ENCODE measurements at places on chromosomes 7 and 10.

DNA sequence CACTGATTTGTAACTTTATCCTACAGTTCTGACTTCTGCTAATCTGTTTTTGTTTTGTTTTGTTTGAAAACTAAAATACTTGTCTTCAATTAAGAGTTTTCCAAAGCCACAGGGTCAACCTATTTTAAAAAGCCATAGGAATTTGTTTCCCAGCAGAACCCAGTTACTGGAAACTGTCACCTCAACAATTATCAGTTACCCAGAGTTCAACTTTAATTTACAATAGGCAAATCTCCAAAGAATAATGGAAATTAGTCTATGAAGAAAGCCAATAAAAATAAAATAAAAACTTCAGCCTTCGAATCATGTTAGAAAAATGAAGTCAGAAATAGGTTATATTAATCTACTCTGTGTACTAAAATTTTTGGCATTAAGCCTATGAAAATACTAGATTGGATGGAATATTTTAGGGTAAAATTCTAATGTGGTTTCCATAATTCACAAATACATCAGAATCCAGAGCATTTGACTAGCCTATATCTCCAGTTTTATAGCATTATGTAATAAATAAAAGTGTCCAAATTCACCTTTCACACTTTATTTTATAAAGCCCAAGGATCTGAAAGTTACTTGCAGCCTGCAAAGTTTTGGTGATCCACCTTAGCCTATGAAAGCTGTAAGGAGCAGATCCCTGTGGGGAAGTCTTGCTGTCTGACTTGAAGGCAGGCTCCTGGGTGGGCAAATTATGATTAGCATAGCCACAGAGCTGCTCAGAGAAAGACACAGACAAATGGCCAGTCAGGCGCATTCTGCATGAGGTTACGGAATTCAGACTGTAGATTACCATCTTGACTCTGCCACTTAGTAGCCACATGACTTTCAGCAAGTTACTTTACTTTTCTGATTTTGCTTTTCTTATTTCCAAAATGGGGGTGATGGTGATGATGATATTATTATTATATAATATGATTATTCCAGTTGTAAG, 250.0 kb upstream of the HGF start:
- DNase-seq = no peak

- no peak for DNase-seq
Measured at GRCh38 chr10:122688293-122688989, 11.2 kb downstream of the C10orf120 start.

GRCh38 chr7:90681336-90682022, 85.4 kb downstream of the CDK14 start:
- no peak for DNase-seq

- DNase-seq = no peak
Measured at GRCh38 chr7:30255064-30255769, 29.2 kb upstream of the ZNRF2 start.

GRCh38 chr10:58435297-58435985, 50.2 kb downstream of the TFAM start:
- DNase-seq = no peak

- DNase-seq = no peak
Measured at GRCh38 chr10:35027567-35027966, 62.6 kb downstream of the CUL2 start.

DNA sequence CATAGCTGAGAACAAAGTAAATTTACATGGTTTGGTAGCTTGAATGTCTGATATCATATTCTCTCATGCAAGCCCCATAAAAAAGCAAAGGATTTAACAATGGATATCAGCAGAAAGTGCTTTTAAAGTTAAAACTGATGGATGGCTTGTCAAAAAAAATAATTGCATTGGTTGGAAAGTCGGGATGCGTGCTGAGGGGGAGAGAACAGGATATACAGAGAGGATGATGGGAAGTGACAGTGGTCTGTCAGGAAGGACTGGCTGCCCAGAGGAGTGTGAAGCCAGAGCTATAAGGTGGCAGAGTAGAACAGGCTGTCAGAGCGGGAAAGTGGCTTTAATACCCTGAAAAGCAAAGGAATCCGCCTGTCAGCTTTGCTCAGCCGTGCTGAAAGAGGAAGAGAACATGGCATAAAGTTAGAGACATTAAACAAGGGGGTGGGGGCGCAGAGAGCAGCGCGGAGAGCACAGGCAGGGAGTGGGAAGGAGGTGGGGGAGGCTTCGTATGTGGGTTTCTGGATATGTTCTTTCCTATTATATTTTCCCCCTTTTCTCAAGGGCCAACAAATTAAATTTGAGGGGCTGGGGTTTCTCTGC, 493.0 kb downstream of the LRMDA start:
- DNase-seq = no peak

DNA sequence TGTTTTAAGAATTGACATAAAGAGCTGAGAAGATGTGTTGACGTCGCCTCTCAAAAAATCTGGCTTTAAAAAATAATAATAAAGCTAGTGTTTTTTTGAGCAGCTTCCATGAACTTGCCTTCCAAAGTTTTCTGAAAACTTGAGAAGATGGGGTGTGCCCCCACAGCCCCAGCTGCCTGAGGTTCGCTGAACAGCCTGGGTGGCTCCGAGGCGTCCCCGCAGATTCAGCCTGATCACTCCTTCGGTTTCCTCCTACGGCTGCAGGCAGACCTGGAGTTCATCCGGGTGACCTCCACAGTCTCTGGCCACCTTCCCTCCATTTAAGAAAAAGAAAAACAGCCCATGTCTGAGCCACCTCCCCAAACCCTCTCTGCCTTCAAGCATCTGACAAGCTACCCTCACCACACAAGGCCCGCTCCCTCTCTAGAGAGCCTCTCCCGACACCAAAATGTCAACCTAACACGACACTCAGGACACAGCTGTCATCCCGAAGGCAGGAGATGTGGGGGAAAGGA, 177.8 kb downstream of the PTPRN2 start:
- DNase-seq = no peak

- no peak for DNase-seq
Measured at GRCh38 chr7:29331163-29331562, 136.6 kb downstream of the CHN2 start.

DNA sequence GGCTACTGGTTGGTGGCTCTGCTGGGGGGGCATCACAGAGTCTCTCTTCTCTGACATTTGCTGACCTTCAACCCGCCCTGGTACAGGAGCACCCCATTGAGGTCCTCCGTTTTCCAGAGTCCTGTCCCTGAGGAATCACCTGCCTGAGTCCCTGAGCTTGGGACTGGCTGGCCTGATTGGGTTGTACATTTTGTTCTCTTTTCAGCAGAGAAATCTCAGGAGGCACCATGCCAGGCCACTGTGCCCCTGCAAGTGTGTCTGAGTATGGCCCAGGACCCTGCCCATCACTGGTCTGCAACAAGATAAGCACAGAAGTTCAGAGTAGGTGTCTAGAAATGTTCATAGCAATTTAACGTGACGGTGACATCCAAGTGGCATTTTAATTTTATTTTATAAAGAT, 131.2 kb downstream of the CUX1 start:
- DNase-seq = no peak

DNA sequence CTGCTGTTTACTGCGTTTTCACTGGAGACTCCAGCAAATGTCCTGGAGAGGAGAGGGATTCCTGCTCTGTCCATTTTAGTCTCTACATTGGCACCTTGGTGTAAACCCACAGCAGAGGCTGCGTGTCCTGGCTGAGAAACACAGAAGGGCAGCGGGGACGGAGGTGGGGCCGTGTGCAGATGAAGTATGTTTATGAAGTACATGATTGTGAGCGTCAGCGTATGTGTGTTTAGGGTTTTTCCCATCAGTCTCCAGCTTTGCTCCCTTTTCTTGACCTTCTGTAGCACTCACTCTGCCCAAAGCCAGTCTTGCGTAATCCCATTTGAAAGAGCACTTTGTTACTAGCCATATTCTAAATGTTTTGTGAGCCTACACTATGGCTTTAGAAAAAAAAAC, 750.7 kb upstream of the SORCS1 start:
- DNase-seq = no peak

GRCh38 chr10:123783296-123783695, 108.3 kb downstream of the CPXM2 start:
- no peak for DNase-seq

GRCh38 chr10:7649673-7650300, 17.0 kb downstream of the ITIH5 start:
- DNase-seq = no peak

- DNase-seq = no peak
Measured at GRCh38 chr7:46680147-46680546, 759.1 kb upstream of the IGFBP3 start.

- DNase-seq = no peak
Measured at GRCh38 chr7:99794585-99795502, 10.9 kb upstream of the CYP3A4 start.

GRCh38 chr7:148733496-148733895, 34.8 kb downstream of the CUL1 start:
- no peak for DNase-seq

DNA sequence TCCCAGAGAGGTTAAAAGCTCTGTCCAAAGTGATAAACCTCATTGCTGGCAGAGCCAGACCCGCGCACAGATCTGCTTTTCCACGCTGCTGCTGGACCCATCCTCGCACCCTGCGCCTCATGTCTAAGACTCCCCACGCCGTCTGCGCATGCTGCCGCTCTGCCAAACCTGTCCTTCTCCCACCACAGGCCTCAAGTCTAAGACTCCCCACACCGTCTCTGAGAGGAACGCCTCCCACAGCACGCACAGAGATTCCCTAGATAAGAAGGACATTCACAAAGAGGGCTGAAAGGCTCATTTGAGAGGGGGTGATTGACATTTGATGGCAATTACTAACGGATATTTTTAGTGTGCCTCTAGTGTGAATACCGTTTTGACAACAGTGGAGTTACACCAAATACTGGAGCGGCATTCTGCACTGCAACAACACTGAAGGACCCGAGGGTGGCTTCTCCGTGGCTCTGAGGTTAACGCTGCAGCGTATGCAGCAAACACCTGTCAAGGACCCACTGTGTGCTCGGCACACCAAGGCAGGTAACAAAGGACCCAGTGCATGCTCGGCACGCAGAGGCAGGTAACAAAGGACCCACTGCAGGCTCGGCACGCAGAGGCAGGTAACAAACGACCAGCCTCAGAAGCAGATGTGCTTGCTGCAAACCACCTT, 231.4 kb downstream of the DNAJB6 start:
- DNase-seq = no peak

DNA sequence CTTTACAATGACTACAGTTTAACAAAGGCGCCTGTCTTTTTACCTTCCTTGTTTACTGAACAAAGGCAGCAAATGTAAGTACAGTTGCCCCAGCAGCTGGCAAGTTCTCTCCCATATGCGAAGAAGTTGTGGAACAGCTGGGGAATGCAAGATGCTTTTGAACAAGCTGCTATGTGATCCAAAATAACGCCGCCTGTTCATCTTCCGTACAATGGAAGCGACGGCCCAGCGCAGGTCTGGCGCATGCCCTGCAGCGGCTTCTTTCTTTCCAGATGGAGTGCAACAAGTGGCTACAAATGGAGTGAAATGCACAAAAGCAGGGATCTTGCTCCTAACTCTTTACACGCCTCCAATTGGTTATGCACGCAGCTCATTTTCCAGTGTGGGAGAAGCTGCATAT, 97.0 kb upstream of the SVIL start:
- DNase-seq = no peak

DNA sequence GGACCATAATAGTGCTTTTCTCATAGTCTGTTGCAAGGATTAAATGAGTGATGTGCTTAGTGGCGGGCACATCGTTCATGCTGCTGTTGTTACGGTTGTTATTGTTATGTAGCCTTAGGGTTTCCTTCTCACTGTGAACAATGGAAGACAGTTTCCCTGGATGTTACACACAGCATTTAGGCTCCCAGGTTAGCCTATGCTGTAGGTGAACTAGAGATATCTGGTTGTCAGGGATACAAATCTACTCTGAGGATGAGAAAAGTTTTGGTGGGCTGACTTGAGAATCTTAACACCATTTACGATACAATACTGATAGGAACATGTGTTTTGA, 14.7 kb downstream of the SH3PXD2A start:
- no peak for DNase-seq

- no peak for DNase-seq
Measured at GRCh38 chr7:120941064-120941463, 9.5 kb upstream of the ING3 start.

DNA sequence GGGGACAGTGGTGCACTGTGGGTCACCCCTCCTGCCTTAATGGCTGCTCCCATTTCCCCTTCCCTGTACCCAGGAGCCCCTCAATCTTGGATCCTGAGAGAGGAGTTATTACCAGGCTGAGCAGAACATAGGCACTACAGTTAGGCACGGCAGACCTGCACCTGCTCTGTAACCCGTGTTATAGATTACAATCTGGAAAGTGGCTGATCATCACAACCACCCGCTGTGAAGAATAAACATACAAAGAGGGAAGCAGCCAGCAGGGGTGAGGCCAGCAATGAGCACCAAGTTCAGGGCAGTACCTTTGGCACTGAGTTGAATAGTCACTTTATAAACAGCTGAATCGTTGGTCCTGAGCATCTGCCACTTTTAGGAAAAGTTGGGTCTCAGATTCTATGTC, 1.7 kb downstream of the CDHR1 start:
- DNase-seq = no peak

GRCh38 chr7:151388007-151388297, 21.9 kb downstream of the WDR86 start:
- no peak for DNase-seq

- no peak for DNase-seq
Measured at GRCh38 chr7:44079331-44080021, 2.9 kb downstream of the POLM start.

DNA sequence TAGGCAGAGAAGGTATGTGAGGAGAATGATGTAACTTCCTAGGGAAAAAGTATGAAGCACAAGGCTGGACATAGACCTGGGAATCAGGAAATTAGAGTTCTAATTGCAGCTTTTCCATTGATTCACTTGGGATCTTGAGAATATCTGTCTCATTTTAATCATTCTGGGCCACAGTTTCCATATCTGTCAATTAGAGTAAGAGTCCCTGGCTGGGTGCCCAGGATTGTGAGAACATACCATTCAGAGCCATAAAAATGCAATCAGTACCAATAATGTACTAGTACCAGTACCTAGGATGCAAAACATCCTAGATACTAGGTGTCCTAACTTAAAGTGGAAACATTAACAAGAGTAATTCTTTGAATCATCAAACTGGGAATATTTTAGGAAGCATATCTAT, 29.6 kb downstream of the CAV1 start:
- DNase-seq = no peak

DNA sequence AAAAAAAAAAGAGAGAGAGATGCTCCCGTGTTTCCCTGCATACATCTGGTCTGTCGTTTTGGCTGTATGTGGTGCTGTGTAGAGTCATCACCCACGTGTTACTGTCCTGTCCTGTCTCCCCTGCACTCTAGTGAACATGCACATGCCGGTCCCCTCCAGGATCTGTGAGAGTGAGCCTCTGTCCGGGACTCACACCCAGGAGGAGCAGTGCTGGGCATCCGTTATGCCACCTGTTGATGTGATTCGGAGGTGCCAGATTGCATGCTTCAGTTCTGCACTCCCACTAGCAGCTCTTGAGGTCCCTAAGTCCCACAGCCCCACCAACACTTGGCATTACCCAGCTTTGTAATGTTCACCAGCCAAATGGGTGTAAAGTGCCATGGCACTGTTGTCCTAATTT, 16.4 kb downstream of the GHRHR start:
- DNase-seq = no peak
